ENCODE measurements at places on chromosomes 12 and 14.
A peak's percentile ranks its signal among the peaks of the same experiment; 100 is the strongest.

- H3K27me3 ChIP-seq = no peaks in the 10 kb centered on the region
- H3K27ac ChIP-seq = peak overlapping the region; percentile 82
- peaks cover 45% of the 10 kb centered on the region for H3K4me1 ChIP-seq
- peaks cover 26% of the 10 kb centered on the region for H3K36me3 ChIP-seq
- no peak overlapping the region for H3K4me3 ChIP-seq
- peak; percentile 46 for DNase-seq
Observed at GRCh38 chr14:71246539-71246938, 339.3 kb downstream of the PCNX1 start.

DNA sequence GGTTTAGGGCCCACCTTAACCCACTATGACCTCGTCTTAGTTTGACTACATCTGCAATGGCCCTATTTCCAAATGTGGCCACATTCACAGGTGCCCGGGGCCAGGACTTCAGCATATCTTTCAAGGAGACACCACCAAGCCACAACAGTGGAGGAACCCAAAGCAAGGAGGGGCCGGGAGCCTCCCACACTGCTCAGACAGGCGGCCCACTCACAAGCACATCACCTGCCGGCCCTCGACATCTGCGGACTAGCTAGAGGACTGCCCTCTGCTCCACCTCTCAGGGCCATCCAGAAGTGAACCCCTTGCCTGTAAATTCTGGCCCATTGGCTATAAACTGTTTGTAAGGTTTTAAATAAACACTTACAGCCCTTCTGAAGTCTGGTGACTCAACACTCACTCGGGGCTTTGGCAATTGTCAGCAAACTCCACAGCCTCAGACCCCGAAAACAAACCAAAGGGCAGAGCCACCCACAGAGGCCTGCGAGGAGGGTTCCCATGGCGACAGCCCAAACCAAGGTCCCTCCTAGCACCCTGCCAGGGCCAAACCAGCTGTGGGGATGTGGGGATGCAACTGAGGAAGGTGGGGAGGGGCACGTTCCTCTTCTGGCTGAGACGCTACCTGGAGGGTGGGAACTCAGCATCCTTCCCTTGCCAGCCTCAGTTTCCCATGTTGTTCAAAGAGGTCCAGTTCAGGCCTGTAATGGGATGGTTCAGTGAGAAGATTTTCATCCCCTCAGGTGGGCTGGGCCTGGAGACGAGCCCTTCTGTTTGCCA is 95.8 kb downstream of the DICER1 start:
- H3K27me3 ChIP-seq = no peaks in the 10 kb centered on the region
- H3K4me1 ChIP-seq = peaks cover 18% of the 10 kb centered on the region
- no peak for DNase-seq
- H3K36me3 ChIP-seq = no peaks in the 10 kb centered on the region

GRCh38 chr14:92902191-92902590 is 20.8 kb upstream of the CHGA start:
- no peaks in the 10 kb centered on the region for H3K36me3 ChIP-seq
- peaks cover 24% of the 10 kb centered on the region for H3K4me1 ChIP-seq
- no peak overlapping the region for H3K27ac ChIP-seq

GRCh38 chr12:57902478-57902969 is 38.8 kb upstream of the ATP23 start:
- H3K4me1 ChIP-seq = peaks cover 31% of the 10 kb centered on the region
- H3K4me3 ChIP-seq = no peak overlapping the region
- H3K36me3 ChIP-seq = no peaks in the 10 kb centered on the region
- H3K27ac ChIP-seq = no peak overlapping the region
- DNase-seq = no peak
- H3K27me3 ChIP-seq = peaks cover 20% of the 10 kb centered on the region

DNA sequence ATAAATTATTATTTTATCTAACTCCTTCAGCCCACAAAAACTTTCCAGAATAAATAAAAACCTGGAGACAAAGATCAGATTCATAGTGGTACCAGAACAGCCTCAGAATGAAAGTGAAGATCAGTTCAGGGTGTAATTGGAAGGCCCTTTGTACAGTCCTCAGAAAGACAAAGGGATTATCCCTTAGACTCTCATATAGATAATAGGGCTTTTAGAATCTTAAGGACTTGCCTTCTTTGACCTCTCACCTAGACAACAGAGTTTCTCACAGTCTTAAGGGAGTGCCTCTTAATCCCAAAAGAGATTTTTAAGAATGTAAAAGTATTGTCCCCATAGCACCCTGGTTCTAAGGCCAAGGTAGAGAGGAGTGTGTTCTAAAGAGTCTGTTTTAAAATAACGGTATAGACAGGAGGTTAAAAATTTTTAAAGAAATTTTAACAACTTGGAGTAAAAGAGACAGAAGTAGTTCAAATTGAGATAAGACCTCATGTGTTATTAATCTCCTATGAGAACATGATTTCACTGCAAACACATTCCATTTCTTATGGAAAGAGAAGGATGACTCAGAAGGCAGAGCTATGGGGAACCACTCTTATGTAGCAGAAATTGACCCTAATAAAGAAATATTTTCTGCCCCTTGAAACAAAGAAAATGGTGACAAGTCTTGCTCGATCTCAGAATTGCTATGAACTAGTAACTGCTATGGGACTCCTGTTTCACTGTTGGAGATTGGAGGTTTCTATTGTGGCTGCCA is 24.2 kb upstream of the NOVA1 start:
- no peak overlapping the region for H3K4me3 ChIP-seq
- no peaks in the 10 kb centered on the region for H3K4me1 ChIP-seq
- H3K27ac ChIP-seq = no peak overlapping the region
- DNase-seq = no peak

DNA sequence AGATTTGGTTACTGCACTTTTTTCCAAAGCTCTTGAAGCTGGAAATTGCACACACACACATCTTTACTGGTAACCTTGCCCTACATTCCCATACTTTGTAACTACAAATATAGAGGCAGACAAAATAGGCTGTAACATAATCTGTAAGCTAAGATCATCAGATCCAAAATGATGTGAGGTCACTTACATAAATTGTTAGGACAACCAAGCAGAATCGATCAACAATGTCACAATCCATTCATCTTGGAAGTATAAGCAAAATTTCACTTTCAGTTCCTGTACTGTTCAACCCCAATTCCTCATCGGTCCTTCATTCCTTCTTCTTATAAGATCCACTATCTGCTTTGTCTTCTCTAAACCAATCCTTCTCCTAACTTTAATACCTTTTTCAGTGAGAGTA is 72.6 kb downstream of the EPS8 start:
- H3K4me3 ChIP-seq = no peak overlapping the region
- peaks cover 14% of the 10 kb centered on the region for H3K27me3 ChIP-seq
- no peak overlapping the region for H3K27ac ChIP-seq
- H3K36me3 ChIP-seq = no peaks in the 10 kb centered on the region

DNA sequence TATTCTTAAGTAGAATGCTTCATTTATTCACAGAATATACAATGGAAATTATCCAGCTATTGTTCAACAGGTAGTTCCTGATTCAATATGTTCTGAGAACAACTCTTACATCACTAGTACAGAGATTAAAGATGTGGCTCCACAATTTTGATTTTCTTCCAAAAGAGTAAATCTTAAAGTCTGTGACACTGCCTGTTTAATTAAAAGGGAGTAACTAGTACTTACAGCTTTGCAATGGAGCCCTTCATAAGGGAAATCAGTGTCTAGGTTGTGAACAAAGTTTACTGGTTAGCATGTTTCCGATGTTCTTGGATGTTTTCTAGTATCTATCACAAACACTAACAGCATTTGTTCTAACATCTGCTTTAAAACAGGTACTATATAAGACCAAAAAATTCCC is 30.8 kb downstream of the MIA2 start:
- no peak for DNase-seq
- peaks cover 18% of the 10 kb centered on the region for H3K36me3 ChIP-seq
- H3K4me1 ChIP-seq = peaks cover 30% of the 10 kb centered on the region

- no peak overlapping the region for H3K4me3 ChIP-seq
- no peak for DNase-seq
- H3K27ac ChIP-seq = no peak overlapping the region
- H3K4me1 ChIP-seq = peaks cover 88% of the 10 kb centered on the region
- no peaks in the 10 kb centered on the region for H3K27me3 ChIP-seq
Observed at GRCh38 chr12:108827941-108828340, 29.4 kb downstream of the SSH1 start.

- H3K36me3 ChIP-seq = peaks cover 21% of the 10 kb centered on the region
- no peaks in the 10 kb centered on the region for H3K27me3 ChIP-seq
Observed at GRCh38 chr12:14260011-14260993, 105.2 kb upstream of the ATF7IP start.

- H3K27ac ChIP-seq = no peak overlapping the region
- H3K4me1 ChIP-seq = peaks cover 46% of the 10 kb centered on the region
- H3K4me3 ChIP-seq = peak overlapping the region; percentile 91
- peaks cover 2% of the 10 kb centered on the region for H3K27me3 ChIP-seq
Observed at GRCh38 chr12:122420471-122421162, 1.9 kb downstream of the CLIP1 start.

DNA sequence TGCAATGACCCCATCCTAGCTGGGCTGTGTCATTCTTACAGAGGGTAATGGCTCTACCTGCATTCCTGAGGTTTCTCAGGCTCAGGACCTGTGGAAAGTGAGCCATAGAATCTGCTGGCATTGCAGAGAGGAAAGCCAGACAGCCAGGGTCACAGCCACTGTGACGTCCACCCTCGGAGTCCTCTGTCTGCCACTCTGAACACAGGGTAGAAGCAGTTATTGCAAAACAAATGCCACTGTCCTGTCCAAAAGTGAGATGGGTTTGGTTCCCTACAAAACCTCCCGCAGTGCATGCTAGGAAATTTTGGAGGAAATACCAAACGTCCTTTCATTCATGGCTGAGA is 37.8 kb downstream of the TNFAIP2 start:
- no peak overlapping the region for H3K27ac ChIP-seq
- no peak overlapping the region for H3K4me3 ChIP-seq
- H3K36me3 ChIP-seq = no peaks in the 10 kb centered on the region

DNA sequence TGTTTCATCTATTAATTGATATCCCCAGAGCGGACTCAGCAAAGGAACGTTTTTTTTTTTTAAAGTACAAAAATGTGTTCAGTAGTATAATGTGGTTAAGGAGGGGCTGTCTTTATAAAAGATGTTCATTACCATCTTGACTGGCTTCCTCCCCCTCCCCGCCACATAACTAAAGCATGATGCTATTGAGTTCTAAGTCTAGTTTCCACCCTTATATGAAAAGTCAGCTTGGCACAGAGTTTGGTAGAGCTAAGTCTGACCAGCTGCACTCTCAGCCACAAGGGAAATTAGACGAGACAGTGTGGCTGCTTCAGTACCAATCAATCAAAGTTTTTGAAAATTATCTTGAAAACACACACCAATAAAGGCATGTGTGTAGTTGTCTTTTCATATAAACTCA is 1.9 kb upstream of the MYBPC1 start:
- no peak overlapping the region for H3K27ac ChIP-seq
- H3K4me1 ChIP-seq = no peaks in the 10 kb centered on the region
- DNase-seq = no peak
- no peak overlapping the region for H3K4me3 ChIP-seq

DNA sequence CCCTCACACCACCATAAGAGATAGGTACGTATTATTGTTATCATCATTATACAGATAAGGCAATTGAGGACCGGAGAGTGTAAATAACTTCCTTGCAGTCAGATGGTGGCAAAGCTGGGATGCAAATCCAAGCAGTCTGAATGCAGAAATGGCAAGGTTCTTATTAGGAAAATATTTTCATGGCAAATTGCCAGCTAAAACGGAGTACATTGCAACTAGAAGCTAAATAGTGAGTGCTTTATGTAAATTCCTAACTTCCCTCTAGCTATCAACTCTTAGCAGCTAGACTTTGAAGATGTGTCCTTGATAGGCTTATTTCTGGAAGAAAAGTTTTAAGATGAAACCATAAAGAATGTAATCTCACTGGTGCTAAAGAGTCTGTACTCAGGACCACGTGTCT is 323.9 kb upstream of the DIO2 start:
- no peak for DNase-seq
- H3K36me3 ChIP-seq = peaks cover 4% of the 10 kb centered on the region
- H3K4me1 ChIP-seq = no peaks in the 10 kb centered on the region
- H3K27ac ChIP-seq = no peak overlapping the region
- H3K4me3 ChIP-seq = no peak overlapping the region
- H3K27me3 ChIP-seq = no peaks in the 10 kb centered on the region

DNA sequence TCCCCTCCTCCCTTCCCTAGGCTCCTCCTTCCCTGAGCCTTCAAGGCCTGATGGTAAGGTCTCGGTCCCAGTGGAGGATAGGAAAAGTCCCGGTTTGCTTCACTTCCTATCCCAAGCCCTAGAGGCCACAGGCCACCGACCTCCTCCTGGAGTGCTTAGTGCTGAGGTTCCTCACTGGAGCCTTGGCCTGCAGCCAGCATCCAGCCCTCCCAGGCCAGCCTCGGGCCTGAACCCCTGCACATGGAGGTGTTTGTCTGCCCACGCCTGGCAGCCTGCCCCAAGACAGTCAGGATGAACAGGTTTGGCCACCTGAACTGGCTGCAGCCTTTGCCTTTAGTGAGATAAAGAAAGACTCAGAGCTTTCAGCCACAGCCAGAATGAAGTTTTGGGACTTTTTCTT is 15.8 kb upstream of the KRT7 start:
- DNase-seq = no peak
- H3K4me1 ChIP-seq = peaks cover 9% of the 10 kb centered on the region
- H3K27me3 ChIP-seq = peaks cover 31% of the 10 kb centered on the region

- peaks cover 11% of the 10 kb centered on the region for H3K4me1 ChIP-seq
- H3K36me3 ChIP-seq = no peaks in the 10 kb centered on the region
- H3K27me3 ChIP-seq = peaks cover 1% of the 10 kb centered on the region
- no peak overlapping the region for H3K27ac ChIP-seq
- no peak overlapping the region for H3K4me3 ChIP-seq
- no peak for DNase-seq
Observed at GRCh38 chr12:169528-170370, 44.2 kb downstream of the SLC6A12 start.

DNA sequence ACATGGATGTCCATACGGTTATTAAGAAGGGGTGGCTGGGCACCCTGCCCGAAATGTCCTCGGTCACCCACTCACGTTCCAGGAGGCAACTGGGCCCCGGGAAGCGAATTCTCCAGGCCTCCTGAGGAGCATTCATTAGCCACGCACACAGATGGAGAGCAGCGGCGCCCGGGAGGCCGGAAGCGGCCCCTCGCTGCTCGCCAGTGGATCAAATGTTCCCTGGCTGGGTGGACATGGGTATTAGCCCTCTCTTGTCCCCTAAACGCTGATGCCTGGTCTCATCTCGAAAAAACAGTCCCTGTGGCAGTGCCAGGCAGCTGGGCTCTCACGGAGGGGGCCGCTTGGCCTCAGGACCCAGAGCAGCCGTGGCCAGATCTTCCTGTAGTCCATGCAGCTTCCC is 59.0 kb upstream of the DLK1 start:
- H3K4me1 ChIP-seq = peaks cover 4% of the 10 kb centered on the region
- no peak overlapping the region for H3K27ac ChIP-seq
- DNase-seq = no peak
- H3K36me3 ChIP-seq = no peaks in the 10 kb centered on the region

GRCh38 chr12:28933864-28934527 is 215.1 kb upstream of the FAR2 start:
- no peak overlapping the region for H3K27ac ChIP-seq
- H3K27me3 ChIP-seq = no peaks in the 10 kb centered on the region

All from activated CD4-positive, alpha-beta memory T cell treated with anti-CD3 and anti-CD28 coated beads, Interleukin-2, amount 10 ng/mL, durations not matched to agents 7 days and 5 days (primary cell).